ENCODE measurements at places on chromosomes 3 and 15.

GRCh38 chr3:119596398-119596797, 1.3 kb upstream of the PLA1A start:
- H3K4me1 ChIP-seq, result peaks cover 30% of the 10 kb centered on the region
- H3K27ac ChIP-seq, result no peak overlapping the region
- H3K27me3 ChIP-seq, result no peaks in the 10 kb centered on the region
- no peak overlapping the region for H3K4me3 ChIP-seq
- no peak for DNase-seq

- DNase-seq, result no peak
- H3K4me1 ChIP-seq, result peaks cover 25% of the 10 kb centered on the region
- no peak overlapping the region for H3K4me3 ChIP-seq
- no peaks in the 10 kb centered on the region for H3K27me3 ChIP-seq
Observed at GRCh38 chr15:88986949-88987590, 73.9 kb upstream of the MFGE8 start.

- no peaks in the 10 kb centered on the region for H3K36me3 ChIP-seq
- DNase-seq, result no peak
- peaks cover 14% of the 10 kb centered on the region for H3K4me1 ChIP-seq
- no peak overlapping the region for H3K4me3 ChIP-seq
- H3K27me3 ChIP-seq, result no peaks in the 10 kb centered on the region
- H3K27ac ChIP-seq, result no peak overlapping the region
Observed at GRCh38 chr3:100932491-100932890, 60.7 kb downstream of the ABI3BP start.

DNA sequence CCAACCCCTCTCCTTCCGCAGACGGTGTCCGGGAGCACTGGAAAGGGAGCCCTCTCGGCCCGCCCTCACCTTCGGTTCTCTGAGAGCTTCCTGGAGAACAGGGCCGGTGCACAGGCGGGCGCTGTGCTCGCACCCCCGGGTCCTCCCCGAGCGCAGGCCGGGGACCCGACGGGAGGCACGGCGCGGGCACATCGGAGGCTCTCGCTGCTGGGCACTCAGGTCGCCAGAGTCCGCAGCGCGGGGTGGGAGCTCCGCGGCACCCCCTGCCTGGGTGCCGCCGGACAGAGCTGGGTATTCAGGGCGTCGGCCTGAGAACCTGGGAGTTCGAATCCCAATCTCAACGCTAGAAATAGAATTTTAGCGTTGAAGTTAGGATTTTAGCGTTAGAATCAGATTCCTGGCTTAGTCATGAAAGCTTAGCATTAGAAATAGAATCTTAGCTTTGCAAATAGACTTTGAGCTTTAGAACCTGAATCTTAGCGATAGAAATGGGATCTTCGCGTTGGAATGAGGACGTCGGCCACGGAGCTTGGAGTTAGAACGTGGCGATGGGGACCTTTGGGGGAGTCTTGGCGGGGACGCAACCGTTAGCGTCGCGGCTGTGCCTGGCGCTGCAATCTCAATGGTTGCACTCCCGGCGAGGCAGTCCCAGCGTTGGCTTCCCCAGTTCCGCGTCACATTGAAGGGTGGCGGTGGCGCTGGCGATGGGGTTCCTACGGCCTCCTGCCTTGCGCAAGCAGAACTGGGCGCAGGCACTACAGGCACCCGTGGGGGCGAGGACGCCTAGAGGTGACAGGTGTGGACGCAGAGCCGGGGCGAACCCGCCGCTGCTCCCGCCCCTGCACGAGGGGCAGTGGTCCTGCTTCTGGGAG, 549 bp downstream of the TRH start:
- H3K27me3 ChIP-seq, result peaks cover 82% of the 10 kb centered on the region
- peaks cover 9% of the 10 kb centered on the region for H3K4me1 ChIP-seq
- no peak for DNase-seq
- peak overlapping the region; percentile 39 for H3K4me3 ChIP-seq
- no peak overlapping the region for H3K27ac ChIP-seq

GRCh38 chr3:47578119-47578632, 489 bp downstream of the CSPG5 start:
- no peak for DNase-seq
- H3K4me3 ChIP-seq, result peak overlapping the region; percentile 57
- no peaks in the 10 kb centered on the region for H3K4me1 ChIP-seq
- H3K27me3 ChIP-seq, result peaks cover 13% of the 10 kb centered on the region
- no peaks in the 10 kb centered on the region for H3K36me3 ChIP-seq

DNA sequence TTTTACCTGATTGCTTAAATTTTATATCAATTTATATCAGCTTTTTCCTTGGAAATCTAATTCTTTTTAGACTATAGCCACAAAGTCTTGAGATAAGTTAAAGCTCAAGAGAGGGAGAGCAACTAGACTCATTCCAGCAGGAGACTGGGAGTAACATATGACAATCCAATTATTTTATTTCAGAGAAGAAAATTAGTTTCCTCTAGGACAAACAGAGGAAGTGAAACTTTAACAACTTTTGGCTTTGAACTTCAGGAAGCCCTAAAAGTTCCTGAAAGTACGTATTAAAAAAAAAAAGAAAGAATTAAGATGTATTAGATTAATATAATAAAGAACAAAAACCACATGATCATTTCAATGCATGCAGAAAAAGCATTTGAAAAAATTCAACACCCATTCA, 13.9 kb upstream of the UBE2E2 start:
- H3K4me1 ChIP-seq, result no peaks in the 10 kb centered on the region
- peaks cover 28% of the 10 kb centered on the region for H3K27me3 ChIP-seq
- no peaks in the 10 kb centered on the region for H3K36me3 ChIP-seq
- DNase-seq, result no peak
- no peak overlapping the region for H3K4me3 ChIP-seq

DNA sequence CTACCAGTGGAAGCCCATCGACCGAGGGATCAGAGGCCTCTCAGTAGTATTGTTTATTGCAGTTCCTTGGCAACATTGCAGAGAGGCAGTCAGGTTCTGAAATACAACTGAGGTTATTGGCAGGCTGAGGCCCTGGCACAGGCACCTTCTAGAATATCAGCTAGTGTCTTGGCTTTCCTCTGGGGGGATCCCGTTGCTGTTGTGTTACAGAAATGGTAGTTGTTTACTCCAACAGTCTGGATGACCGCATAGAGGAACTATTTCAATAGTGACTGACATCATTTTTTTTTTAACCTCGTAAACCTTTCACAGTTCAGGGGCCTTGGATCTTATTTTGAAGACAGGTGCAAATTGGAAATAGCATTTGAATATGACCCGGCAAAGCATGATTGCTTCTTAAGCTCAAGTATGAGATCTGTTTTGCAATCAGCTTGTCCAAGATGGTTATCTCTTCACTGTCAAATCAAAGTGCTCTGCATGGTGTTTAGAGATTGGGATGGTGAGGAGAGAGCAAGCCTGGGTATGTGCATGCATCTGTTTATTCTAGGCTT, 63.9 kb downstream of the PGPEP1L start:
- H3K4me3 ChIP-seq, result no peak overlapping the region
- peak overlapping the region; percentile 56 for H3K27ac ChIP-seq
- H3K36me3 ChIP-seq, result peaks cover 62% of the 10 kb centered on the region
- H3K4me1 ChIP-seq, result peaks cover 46% of the 10 kb centered on the region
- H3K27me3 ChIP-seq, result no peaks in the 10 kb centered on the region

GRCh38 chr3:140363801-140364200, 314.1 kb upstream of the TRIM42 start:
- peaks cover 20% of the 10 kb centered on the region for H3K4me1 ChIP-seq
- no peak overlapping the region for H3K4me3 ChIP-seq
- H3K36me3 ChIP-seq, result peaks cover 15% of the 10 kb centered on the region

DNA sequence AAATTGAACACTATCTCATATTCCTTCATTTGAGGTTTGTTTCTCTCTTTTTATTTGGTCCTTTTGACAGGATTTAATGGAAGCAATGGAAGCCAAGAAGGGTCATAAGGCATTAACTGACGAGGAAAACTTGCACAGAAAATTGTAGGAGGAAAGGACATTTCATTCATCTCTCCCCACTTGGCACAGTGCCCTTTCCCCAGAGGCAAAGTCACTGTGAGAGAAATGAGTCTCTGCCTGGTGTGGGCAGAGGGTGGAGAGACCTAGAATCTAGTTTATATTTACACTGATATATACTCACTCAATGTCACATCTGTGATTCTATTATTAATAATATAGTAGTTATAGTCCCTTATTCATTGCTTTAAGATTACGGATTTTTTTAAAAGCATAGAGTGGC, 324.6 kb upstream of the IL12A start:
- DNase-seq, result no peak
- H3K27me3 ChIP-seq, result no peaks in the 10 kb centered on the region

- H3K36me3 ChIP-seq, result no peaks in the 10 kb centered on the region
- no peak overlapping the region for H3K27ac ChIP-seq
- peaks cover 36% of the 10 kb centered on the region for H3K27me3 ChIP-seq
- H3K4me1 ChIP-seq, result peaks cover 13% of the 10 kb centered on the region
- no peak overlapping the region for H3K4me3 ChIP-seq
- no peak for DNase-seq
Observed at GRCh38 chr15:57857871-57858270, 151.4 kb downstream of the POLR2M start.

DNA sequence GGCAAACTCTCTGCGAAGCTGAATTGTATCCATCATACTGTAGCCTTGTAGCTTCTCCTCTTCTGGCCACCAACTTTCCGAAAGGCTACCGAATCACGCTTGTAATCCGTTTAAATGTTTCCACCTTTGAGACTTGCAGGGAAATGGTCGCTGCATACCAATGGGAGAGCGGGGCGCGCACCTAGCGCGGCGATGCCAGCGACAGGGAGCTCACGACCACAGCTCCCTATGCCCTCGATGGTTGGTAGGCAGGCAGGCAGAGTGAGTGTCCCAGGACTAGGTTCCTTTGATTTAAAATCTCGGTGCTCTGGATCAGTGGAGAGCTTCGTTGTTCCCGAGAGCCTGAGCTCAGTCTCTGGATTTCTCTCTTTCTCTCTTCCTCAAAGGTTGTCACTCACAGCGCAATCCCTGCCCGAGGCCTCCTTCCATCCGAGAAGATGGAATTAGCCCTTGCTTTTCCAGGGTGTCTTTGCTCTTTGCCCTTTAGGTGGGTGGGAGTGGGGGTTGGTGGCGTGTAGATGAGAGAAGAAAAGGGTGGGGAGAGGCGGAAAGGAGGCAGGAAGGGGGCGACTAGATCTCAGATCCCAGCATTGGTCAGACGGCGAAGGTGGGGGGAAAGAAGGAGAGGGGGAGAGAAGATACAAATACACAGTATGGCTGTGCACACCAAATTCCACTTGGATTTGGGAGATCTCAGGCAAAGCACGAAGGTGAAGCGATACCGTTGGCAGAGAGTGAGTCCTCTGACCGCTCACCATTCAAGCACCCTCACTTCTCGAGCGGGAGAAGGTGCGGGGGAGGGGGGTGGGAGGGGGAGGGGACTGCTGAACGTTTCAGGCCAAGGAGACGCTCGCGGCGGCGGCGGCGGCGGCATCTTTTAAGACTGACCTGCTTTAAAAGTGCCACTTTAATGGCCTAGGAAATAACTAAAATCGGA, at the start of gene SLITRK3:
Gene SLITRK3, minus strand, starts transcription at position 745 of the 937 bp plus-strand sequence. CDS start 5,554 bp downstream, outside the sequence.
- no peak for DNase-seq
- peak within 1 kb of the TSS; percentile 80 for H3K4me3 ChIP-seq
- no peak within 1 kb of the TSS for H3K27ac ChIP-seq
- H3K36me3 ChIP-seq, result no peaks in the 10 kb centered on the region

GRCh38 chr3:146065573-146066006, 95.4 kb downstream of the PLOD2 start:
- H3K4me3 ChIP-seq, result no peak overlapping the region
- H3K27me3 ChIP-seq, result no peaks in the 10 kb centered on the region
- no peak overlapping the region for H3K27ac ChIP-seq
- H3K36me3 ChIP-seq, result peaks cover 12% of the 10 kb centered on the region
- H3K4me1 ChIP-seq, result peaks cover 28% of the 10 kb centered on the region

DNA sequence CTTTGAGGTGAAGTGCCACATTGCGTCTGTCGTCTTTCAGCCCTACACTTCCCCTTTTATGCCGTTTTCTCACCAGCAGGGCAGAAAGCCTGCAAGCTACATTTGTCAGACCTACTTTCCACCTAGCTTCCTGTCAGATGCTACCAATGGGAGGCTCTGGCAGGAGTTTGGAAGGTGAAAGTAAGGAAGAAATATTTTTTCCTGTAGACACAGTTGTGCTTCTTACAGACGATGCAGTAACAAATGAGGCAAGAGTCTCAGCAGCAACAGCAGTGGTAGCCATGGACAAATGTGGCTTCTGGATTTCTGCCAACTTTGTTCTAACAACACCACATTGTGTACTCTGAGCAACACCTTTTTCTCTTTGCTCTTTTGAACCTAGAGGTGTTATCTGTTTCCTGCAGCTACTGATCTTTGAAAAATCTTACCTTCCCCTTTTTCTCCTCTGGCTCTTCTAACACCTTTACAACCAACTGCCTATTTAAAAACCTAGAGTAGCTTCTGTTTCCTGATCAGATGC, 70.6 kb upstream of the STT3B start:
- H3K27ac ChIP-seq, result no peak overlapping the region
- no peaks in the 10 kb centered on the region for H3K36me3 ChIP-seq
- H3K27me3 ChIP-seq, result peaks cover 19% of the 10 kb centered on the region
- no peak for DNase-seq
- H3K4me1 ChIP-seq, result no peaks in the 10 kb centered on the region

- H3K27me3 ChIP-seq, result no peaks in the 10 kb centered on the region
- H3K27ac ChIP-seq, result peak overlapping the region; percentile 29
- no peak overlapping the region for H3K4me3 ChIP-seq
- H3K36me3 ChIP-seq, result peaks cover 47% of the 10 kb centered on the region
Observed at GRCh38 chr3:172282850-172283249, 165.4 kb downstream of the GHSR start.

- no peak overlapping the region for H3K27ac ChIP-seq
- H3K36me3 ChIP-seq, result no peaks in the 10 kb centered on the region
- no peak overlapping the region for H3K4me3 ChIP-seq
- H3K27me3 ChIP-seq, result peaks cover 2% of the 10 kb centered on the region
Observed at GRCh38 chr15:57367556-57367955, 8.7 kb upstream of the CGNL1 start.
